ENCODE measurements at places on chromosomes 2 and 18.
A peak's percentile ranks its signal among the peaks of the same experiment; 100 is the strongest.

- DNase-seq: peak; percentile 14
Measured at GRCh38 chr18:62637807-62638687, 77.3 kb upstream of the PHLPP1 start.

DNA sequence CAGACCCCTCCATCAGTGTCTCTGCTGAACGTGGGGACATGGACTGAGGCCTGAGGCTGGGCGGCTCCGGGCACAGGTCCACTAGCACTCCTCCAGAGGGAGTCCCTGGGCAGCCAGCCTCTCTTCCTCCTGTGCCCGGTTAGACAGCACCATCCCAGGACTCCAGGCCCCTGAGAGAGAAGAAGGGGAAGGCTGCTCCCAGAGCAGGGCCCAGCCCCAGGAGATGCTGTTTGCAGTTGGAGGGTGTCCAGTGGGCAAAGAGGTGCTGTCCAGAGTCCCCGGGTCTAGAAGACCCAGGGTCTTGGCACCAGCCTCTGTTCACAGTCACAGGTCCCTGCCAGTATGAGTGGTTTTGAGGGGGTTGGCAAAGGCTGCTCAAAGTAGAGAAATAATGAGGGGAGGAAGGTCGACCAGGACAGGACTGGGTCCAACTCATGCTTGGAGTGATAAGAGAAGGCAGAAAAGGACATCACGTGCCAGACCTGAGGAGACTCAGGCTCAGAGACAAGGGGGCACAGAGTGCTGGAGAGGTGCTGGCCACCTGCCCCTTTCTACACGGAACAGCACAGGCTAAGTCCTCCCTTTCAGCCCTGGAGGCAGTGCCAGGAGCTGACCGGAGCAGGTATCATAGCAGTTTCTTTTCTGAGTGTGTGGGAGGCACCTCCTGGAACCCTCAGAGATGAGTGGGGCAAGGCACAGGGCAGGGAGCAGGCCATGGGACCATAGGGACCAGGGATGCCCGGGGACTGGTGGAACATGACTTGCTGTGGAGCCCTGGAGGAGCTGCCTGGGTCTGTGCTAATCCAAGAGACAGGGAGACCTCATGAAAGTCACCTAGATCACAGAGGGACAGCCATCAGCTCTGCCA lies 21.1 kb downstream of the CRACDL start:
- no peak for DNase-seq

- DNase-seq: peak; percentile 70
Measured at GRCh38 chr2:8680822-8681760, 765 bp upstream of the ID2 start.

DNA sequence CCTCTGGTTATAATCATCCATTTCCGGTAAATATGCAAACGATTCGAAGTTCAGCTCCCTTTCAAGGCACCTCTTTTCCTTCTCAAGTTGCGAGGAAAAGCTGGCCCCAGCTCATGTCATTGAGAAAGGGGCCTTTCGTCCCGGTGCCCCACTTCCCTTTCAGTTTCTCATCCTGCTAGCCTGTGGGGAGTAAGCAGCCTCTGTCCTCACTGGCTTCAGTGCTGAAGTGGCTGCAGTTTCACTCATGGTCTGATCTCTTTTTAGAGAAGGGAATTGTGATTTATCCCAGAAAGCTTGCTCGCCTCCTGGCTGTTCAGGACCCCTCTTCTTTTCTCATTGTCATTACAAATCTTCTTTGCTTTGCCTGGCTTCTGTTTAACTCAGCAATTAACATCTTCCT lies 207.5 kb downstream of the NR4A2 start:
- no peak for DNase-seq

DNA sequence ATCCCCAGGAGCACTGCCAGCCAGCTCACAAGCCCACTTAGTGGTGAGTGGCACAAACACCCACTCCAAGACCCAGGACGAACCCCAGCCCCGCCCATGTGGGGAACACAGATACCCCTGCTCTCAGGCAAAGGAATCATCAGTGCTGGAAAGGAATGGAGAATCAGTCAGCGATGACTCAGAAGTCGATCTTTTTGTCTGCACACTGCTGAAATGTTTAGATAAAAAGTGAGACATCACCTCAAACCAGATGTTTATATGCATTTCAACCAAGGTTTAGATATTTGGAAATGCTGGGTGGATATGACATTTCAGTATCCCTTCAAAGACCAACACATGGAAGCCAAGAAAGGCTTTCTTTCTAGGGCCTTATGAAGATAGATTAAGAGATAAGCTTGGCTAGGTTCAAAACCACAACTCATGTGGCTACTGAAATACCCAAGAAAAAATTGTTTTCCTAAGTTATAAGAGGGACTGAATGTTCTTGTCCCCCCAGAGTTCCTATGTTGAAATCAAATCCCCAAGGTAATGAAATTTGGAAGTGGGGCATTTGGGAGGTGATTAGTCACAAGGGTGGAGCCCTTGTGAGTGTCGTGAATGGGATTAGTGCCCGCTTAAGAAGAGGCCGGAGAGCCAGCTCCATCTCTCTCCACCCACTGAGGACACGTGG lies 43.7 kb downstream of the POU3F3 start:
- no peak for DNase-seq

DNA sequence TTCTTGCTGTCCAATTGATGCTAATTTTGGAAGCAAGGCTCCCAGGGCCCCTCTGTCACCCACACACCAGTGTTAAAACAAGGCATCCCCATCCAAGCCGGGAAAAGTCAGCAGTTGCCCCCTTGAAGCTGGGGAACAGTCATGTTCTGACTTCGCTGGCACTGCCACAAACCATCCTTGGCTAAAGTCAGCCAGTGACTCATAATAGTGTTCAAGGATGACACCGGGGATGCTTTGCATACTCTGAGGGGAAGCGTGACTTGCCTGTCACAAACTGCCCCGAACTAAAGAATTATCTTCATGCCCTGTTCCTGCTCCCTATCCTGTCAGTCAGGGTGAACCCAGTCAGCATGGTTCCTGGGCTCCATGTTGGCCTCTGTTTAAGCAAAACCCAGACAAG lies 37.0 kb downstream of the TGFA start:
- no peak for DNase-seq

DNA sequence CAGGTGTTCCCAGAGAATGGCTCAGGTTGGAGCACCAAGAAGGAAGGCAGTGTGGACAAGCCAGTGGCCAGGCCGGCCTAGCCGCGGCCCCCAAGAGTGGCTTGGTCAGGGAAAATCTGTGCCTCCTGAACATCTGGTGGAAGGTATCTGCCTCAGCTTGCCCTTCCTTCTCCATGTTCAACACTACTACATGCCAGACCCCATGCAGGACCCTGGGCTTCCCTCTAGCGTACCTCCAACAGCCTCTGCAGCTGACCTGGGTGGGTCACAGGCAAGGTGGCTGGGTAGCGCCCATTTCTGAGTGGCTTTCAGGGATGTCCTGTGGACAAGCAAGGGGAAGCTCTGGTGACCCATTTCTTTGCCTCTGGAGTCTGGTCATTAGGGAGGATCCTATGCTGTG lies 7.7 kb downstream of the WNT10A start:
- DNase-seq: no peak

DNA sequence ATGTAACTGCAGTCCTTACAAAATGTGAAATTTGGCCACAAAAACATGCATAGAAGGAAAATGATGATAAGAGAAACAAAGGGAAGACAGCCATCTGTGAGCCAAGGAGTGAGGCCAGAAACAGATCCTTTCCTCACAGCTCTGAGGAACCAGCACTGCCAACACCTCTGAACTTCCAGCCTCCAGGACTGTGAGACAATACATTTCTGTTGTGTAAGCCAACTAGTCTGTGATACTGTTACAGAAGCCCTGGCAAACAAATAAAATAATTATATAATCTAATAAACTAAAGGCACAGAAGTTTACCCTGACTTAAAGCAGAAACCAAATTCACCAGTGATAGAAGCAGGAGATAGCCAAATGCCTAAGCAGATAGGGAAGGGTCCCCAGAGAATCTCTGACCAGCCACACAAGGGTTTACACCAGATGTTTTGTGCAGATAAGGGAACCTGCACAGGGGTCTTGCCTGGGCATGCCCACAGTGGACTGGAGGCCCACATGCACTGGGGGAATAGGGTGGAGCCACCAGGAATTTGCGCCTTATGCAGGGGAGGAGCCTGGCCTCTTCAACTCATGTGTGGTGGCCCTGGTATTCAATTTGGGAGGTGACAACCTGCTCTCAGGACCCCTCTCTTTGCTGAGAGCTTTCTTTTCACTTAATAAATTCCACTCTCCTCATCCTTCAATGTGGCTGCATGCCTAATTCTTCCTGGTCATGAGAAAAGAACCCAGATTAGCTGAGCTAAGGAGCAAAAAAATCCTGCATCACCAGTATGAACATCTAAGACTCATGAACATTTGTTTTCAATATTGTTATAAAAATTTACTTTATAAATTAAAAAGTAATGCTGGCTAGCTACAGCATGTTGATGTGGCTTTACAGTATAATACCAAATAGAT lies 3.8 kb upstream of the GCC2 start:
- DNase-seq: no peak

- no peak for DNase-seq
Measured at GRCh38 chr2:222582928-222583327, 73.0 kb downstream of the FARSB start.

DNA sequence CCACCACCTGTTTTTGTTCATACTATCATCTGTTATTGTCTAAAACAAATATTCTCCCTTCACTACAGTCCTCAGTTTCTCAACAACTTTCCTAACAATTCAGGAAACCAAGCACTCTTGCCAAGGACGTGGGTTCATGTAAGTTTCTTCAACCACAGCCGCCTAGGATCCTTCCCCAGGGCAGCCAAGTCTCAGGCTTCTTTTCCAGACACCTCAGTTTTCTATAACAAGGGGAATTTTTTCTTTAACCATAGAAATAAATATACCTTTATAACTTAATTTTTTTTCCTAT lies 39.4 kb upstream of the AGPS start:
- DNase-seq: no peak

DNA sequence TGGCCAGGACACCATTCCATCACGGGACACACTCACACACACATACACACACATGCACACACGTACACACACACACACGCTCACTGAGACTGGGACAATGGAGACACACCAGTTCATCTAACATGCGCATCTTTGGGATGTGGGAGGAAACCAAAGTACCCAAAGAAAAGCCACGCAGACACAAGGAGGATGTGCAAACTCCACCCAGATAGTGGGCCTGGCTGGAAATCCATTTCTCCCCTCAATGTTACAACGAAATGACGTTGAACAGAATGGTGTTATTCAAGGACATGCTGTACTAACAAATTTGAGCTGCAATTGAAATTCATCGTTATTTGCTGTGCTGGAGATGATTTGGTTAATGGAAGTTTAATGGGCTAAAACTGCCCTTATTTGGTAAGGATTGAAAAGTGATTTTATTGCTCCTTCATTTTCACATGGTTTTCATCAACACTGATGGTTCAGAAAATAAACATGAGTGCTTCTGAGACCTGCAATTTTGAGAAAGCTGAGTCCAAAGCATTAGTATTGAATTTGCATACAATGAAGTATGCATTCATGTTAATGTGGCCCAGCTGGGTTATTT lies 110.0 kb downstream of the KCNE4 start:
- no peak for DNase-seq

DNA sequence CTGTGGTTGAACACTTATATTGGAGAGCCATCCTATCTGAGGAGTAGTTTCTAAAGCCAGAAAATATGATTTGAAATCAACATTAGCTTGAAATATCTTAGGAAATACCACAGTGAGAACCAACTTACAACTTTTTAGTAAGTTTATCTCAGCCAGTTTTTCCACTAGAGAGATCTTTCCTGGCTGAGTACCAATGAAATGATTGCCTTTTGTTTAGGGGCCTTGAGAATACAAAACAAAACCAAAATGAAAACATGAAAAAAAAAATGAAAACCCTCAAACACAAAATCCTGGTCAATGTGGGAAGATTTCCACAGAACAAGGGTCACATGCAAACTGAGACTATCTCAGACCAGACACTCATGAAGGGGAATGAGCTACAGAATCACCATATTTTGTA lies 429.0 kb downstream of the SETBP1 start:
- DNase-seq: no peak

DNA sequence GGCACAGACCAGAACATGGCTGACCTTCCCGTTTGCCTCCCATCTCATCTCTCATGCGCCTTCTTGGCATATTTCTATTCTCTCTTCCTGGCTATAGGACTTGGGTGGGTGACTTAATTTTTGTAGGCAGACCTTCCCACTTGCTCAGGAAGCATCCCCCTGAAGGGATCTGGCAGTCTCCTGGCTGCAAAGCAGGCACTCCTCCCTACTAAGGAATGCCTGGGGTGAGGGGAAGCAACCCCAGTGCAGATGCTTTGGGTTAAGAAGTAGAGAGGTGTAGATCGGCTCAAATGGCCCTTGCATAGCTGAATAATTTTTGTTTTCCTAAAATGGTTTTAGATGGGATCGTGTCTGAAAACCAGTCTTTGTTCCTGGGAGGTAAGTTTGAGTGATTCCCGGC lies 17.6 kb downstream of the MCFD2 start:
- DNase-seq: no peak

DNA sequence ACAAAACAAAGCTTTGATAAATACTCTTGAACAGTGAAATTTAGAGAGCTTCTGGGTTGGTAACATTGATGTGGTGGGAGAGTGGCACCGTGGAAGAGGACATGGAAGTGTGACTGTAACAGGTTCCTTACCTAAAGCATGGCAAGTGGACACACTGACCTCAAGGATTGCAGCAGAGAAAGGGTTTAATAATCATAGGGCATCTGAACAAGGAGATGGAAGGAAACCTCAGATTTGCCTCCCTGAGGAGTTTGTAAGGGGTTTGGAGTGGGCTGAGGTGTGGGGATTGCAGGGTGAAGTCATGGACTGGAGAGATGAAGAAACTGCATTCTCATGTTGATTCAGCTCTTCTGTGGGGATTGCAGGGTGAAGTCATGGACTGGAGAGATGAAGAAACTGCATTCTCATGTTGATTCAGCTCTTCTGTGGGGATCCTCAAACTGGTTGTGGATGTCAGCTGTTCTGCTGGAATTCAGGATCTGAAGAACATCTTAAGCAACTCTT lies 83.8 kb upstream of the TLK1 start:
- no peak for DNase-seq

DNA sequence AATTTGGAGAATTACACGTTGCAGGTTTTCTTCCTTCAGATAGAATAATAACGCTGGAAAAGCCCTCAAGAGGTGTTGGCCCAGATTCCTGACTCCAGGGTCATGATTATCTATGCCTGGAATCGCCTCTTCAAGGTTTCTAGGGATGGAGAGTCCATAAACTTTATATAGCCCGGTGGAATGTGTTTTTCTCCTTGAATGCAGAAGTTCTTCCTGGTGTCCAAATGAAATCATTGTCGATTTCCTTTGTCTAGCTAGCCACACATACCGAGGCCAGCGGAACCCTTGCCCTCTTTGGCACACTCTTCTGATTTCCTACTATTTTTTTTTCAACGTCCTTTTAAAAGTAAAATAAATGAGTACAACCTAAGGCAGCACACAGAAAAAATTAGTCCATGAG lies 117.8 kb downstream of the PID1 start:
- no peak for DNase-seq

- DNase-seq: no peak
Measured at GRCh38 chr2:239167766-239168444, 232.9 kb downstream of the HDAC4 start.

DNA sequence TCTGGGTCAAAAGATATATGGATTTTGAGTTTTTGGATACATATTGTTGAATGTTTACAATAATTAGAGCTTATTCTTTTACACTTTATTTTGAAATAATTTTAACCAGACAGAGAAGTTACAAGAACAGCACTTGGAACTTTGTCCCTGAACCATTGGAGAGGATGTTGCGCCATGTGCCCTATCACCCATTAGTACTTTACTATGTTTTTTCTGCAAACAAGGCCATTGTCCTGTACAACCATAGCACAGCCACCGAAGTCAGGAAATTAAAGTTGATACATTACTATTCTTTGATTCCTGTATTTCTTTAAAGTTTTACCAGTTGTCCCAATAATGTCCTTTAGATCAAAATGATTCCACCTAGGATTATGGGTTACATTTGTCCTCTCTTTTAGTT lies 188.8 kb downstream of the ACKR3 start:
- no peak for DNase-seq

Data from activated CD8-positive, alpha-beta memory T cell treated with anti-CD3 and anti-CD28 coated beads for 4 hours (primary cell).